ENCODE measurements at places on chromosomes 16 and 17. TPM values are rescaled to one million over a fixed set of nuclear protein-coding genes. Genes with fewer than 3 reads are reported as not detected.
A peak's percentile ranks its signal among the peaks of the same experiment; 100 is the strongest.

The TAF15 gene
- total RNA-seq: 66.1 TPM

The OR1E2 gene
- not detected for total RNA-seq

The MYL11 gene
- not detected for total RNA-seq

The MYH3 gene
- total RNA-seq: 3.3 TPM

The FN3K gene
- total RNA-seq: 13.3 TPM

The CA5A gene
- total RNA-seq: not detected

The EMP2 gene
- 21.3 TPM for total RNA-seq

The TVP23A gene
- total RNA-seq: not detected

The EPX gene
- total RNA-seq: not detected

The MRC2 gene
- total RNA-seq: 8.3 TPM

The KRTAP9-1 gene
- total RNA-seq: not detected

DNA sequence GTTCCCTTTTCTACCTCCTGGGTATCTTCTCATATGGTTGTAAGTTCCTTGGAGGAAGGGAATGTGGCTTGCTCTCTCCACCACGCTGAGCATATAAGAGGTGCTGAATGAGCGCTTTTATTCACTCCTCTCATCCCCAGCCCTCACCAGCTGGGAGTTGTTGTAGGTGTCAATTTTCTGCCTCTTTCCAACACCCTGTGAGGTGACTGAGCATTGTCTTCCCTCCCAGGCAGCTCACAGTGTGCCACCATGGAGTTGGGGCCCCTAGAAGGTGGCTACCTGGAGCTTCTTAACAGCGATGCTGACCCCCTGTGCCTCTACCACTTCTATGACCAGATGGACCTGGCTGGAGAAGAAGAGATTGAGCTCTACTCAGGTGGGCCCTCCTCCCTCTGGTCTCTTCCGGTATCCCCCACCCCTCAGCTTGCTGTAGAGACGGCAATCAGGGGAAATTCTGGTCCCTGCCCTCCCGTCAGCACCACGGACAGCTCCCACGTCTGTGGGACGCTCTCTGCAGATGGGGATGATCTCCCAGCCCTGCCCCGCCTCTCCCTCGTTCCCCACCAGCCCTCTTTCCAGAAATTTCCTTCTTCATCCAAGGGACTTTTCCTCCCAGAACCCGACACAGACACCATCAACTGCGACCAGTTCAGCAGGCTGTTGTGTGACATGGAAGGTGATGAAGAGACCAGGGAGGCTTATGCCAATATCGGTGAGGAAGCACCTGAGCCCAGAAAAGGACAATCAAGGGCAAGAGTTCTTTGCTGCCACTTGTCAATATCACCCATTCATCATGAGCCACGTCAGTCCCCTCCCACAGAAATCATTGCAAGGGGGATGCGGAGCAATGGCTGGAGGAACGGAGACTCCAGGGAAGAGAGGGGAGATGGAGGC lies 18.3 kb downstream of the CIITA start:
- H3K27me3 ChIP-seq: no peaks in the 10 kb centered on the region
- no peak overlapping the region for H3K4me3 ChIP-seq
- H3K36me3 ChIP-seq: no peaks in the 10 kb centered on the region
- peak; percentile 66 for DNase-seq

- no peaks in the 10 kb centered on the region for H3K36me3 ChIP-seq
- H3K27ac ChIP-seq: no peak overlapping the region
- no peak for DNase-seq
- peaks cover 4% of the 10 kb centered on the region for H3K4me1 ChIP-seq
Measured at GRCh38 chr16:3829631-3830536, 50.6 kb downstream of the CREBBP start.

DNA sequence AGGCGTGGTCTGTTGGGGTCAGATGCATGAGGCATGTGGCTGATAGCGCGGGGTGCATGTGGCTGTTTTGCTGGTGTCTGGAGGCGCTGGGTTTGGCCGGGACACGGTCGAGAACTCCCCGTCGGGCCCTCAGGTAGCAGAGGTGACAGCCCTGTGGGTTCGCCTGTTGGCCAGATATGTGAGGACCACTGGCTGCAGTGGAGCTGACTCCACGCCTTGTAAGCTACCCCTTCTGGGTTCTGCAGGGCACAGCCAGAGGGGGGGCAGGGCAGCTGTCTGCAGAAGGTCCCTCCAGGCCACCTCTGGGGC lies 38.5 kb downstream of the SOX8 start:
- DNase-seq: no peak
- H3K27me3 ChIP-seq: no peaks in the 10 kb centered on the region
- peak overlapping the region; percentile 18 for H3K4me3 ChIP-seq
- no peaks in the 10 kb centered on the region for H3K36me3 ChIP-seq
- no peaks in the 10 kb centered on the region for H3K4me1 ChIP-seq

DNA sequence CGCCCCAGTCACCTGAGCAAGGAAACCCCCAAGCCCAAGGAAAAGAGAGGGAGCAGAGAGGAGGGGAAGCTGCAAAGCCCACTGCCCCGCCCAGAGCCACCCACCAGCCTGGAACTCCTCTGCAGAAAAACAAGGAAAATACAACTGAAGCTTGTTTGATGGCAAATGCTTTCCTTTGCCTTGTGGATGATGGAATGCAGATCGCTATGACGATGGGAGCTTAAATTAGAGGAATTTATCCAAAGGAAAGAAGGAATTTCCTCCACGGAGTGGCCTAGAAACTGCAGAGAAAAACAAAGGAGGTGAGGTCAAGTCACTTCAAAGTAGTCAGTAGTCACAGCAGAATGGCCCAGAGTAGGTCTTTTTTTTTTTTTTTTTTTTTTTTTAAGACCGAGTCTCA lies 31.5 kb upstream of the ASGR2 start:
- no peaks in the 10 kb centered on the region for H3K36me3 ChIP-seq
- no peak overlapping the region for H3K4me3 ChIP-seq
- H3K27ac ChIP-seq: no peak overlapping the region
- no peak for DNase-seq

GRCh38 chr17:66255112-66255511 lies 25.9 kb upstream of the APOH start:
- H3K4me1 ChIP-seq: no peaks in the 10 kb centered on the region
- no peaks in the 10 kb centered on the region for H3K36me3 ChIP-seq
- no peaks in the 10 kb centered on the region for H3K27me3 ChIP-seq
- H3K4me3 ChIP-seq: no peak overlapping the region
- DNase-seq: peak; percentile 8

GRCh38 chr16:10465821-10466220 lies 80.0 kb downstream of the ATF7IP2 start:
- H3K36me3 ChIP-seq: no peaks in the 10 kb centered on the region
- no peaks in the 10 kb centered on the region for H3K4me1 ChIP-seq
- no peaks in the 10 kb centered on the region for H3K27me3 ChIP-seq
- H3K27ac ChIP-seq: no peak overlapping the region
- H3K4me3 ChIP-seq: no peak overlapping the region

DNA sequence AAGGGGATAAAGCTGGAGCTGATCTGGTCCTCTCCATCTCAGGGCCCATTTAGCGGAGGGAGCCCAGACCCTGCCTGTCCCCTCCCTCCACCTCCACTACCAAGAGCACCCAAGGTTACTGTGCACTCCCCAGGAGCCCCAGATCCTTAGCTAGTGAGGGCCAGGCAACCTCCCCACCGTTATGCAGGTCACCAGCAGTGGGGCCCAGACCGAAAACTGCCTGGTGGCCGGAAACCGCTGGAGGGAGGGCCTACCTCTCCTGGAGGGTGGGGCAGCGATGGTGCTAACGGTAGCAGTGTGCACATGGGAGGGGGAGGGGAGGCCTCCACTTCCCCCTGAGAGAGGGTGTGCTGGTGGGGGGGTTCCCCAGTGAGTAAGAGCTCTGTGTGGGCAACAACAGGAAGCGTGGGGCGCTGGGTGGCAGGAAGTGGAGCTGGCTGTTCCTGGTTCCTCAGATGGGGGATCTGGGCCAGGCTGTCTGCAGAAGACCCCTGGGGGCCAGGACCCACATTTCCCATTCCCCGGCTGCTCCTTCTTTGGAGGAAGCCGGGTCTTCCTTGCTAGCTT lies 4.4 kb downstream of the FMNL1 start:
- no peaks in the 10 kb centered on the region for H3K27me3 ChIP-seq
- H3K4me1 ChIP-seq: peaks cover 23% of the 10 kb centered on the region
- H3K27ac ChIP-seq: no peak overlapping the region
- peak; percentile 58 for DNase-seq
- no peaks in the 10 kb centered on the region for H3K36me3 ChIP-seq
- H3K4me3 ChIP-seq: no peak overlapping the region

- no peaks in the 10 kb centered on the region for H3K36me3 ChIP-seq
- H3K27me3 ChIP-seq: no peaks in the 10 kb centered on the region
- H3K27ac ChIP-seq: no peak overlapping the region
Measured at GRCh38 chr17:55873017-55873758, 122.3 kb downstream of the PCTP start.

- no peaks in the 10 kb centered on the region for H3K27me3 ChIP-seq
- no peak for DNase-seq
- H3K27ac ChIP-seq: no peak overlapping the region
- H3K4me1 ChIP-seq: no peaks in the 10 kb centered on the region
- no peaks in the 10 kb centered on the region for H3K36me3 ChIP-seq
- H3K4me3 ChIP-seq: no peak overlapping the region
Measured at GRCh38 chr16:31277659-31278260, 18.0 kb downstream of the ITGAM start.

DNA sequence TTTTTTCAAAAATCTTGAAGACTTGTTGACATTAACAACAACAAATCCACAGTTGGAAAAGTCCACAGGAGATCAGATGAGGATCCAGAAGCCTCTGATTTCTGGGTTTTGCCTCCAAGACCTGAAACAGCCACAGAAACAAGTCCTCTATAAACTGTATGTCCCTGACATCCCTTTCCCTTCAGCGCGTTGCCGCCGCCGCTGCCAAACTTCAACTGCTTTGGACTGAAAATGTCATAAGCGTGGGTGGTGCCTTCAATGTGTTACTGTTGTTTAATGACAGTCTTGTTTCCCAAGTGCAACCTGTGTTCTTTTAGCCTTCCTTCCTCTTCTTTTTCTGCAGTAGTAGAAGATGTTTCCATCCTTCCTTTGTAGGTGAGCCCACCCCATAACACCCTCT lies 334.9 kb downstream of the SHISA9 start:
- no peaks in the 10 kb centered on the region for H3K27me3 ChIP-seq
- H3K27ac ChIP-seq: no peak overlapping the region
- H3K36me3 ChIP-seq: no peaks in the 10 kb centered on the region
- no peaks in the 10 kb centered on the region for H3K4me1 ChIP-seq

GRCh38 chr17:55168958-55169687 lies 95.6 kb upstream of the HLF start:
- H3K36me3 ChIP-seq: no peaks in the 10 kb centered on the region
- no peak overlapping the region for H3K4me3 ChIP-seq
- no peaks in the 10 kb centered on the region for H3K27me3 ChIP-seq
- peaks cover 12% of the 10 kb centered on the region for H3K4me1 ChIP-seq

DNA sequence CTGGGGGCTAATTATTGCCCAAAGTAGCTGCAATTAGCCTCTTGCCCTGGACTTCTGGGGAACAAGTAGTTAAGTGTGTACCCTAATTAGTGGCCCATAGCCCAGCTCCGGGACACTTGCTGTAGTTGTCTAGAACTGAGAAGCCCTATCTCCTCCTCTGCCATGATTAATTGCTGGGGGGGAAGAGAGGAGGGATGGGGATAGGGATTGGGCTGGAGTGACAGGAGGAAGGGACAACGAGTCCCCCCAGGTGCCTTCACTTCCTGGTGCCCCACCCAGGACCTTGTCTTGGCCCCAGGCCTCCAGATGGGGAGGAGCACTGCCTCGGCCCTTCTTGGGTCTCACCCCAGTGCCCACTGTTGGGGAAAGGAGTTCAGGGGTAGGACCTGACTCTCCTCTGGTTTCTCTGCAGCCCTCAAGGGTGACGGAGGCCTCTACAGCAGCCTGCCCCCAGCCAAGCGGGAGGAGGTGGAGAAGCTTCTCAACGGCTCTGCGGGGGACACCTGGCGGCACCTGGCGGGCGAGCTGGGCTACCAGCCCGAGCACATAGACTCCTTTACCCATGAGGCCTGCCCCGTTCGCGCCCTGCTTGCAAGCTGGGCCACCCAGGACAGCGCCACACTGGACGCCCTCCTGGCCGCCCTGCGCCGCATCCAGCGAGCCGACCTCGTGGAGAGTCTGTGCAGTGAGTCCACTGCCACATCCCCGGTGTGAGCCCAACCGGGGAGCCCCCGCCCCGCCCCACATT lies 17.4 kb downstream of the NGFR start:
- no peak overlapping the region for H3K27ac ChIP-seq
- H3K36me3 ChIP-seq: no peaks in the 10 kb centered on the region
- no peaks in the 10 kb centered on the region for H3K27me3 ChIP-seq
- DNase-seq: no peak

DNA sequence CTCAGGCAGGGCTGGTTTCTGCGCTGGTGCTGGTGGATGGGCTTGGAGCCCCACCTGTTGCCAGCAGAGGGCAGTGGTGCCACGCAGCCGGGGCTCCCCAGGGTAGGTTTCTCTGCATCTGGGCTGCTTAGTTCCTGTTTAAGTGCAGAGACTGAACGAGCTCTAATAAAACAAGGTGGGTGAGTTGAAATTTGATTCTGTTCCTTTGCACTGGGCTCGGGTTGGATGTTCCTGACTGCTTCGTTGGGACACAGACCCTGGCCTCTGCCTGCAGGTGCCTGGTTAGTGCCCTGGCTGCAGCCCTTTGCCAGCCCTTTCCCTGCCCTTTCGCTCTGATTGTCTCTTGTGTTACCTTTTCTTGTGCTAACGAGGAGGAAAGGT lies 30.0 kb downstream of the TBCD start:
- no peaks in the 10 kb centered on the region for H3K36me3 ChIP-seq
- peaks cover 8% of the 10 kb centered on the region for H3K4me1 ChIP-seq
- H3K27me3 ChIP-seq: no peaks in the 10 kb centered on the region
- no peak overlapping the region for H3K4me3 ChIP-seq

- no peak overlapping the region for H3K27ac ChIP-seq
- DNase-seq: no peak
- H3K4me3 ChIP-seq: no peak overlapping the region
- no peaks in the 10 kb centered on the region for H3K27me3 ChIP-seq
- H3K4me1 ChIP-seq: no peaks in the 10 kb centered on the region
Measured at GRCh38 chr17:45357364-45357997, 40.7 kb upstream of the MAP3K14 start.

GRCh38 chr17:7380321-7380720 lies 568 bp upstream of the TNK1 start:
- H3K4me1 ChIP-seq: peaks cover 15% of the 10 kb centered on the region
- H3K27me3 ChIP-seq: no peaks in the 10 kb centered on the region
- H3K27ac ChIP-seq: no peak overlapping the region
- H3K4me3 ChIP-seq: peak overlapping the region; percentile 72
- DNase-seq: peak; percentile 81
- H3K36me3 ChIP-seq: no peaks in the 10 kb centered on the region

DNA sequence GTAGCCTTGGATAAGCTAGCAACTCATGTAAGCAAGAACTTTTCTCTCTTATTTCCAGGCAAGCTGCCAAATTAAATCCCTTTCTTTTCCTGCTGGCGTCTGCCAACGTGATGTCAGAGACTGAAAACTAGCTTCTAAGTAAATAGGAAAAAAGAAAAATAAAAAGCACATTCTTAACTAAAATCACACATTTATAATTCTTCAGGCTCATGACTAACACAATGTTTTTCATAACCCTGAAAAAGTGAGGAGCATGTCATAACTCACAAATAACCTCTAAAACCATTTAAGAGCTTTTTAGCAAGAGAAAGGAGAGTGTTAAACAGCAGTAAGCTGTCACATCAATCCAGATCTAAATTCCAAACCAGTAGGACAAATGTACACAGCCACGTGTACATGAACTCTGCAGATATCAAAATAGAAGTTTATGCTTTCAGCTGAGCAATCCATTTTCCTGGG lies 110.0 kb downstream of the N4BP1 start:
- H3K27me3 ChIP-seq: no peaks in the 10 kb centered on the region
- DNase-seq: peak; percentile 56
- H3K4me1 ChIP-seq: peaks cover 26% of the 10 kb centered on the region
- H3K36me3 ChIP-seq: no peaks in the 10 kb centered on the region

- no peaks in the 10 kb centered on the region for H3K36me3 ChIP-seq
- H3K4me1 ChIP-seq: peaks cover 88% of the 10 kb centered on the region
- no peaks in the 10 kb centered on the region for H3K27me3 ChIP-seq
Measured at GRCh38 chr17:77321649-77322513, 181.1 kb downstream of the SEC14L1 start.
